ENCODE measurements at places on chromosomes 12 and 14.
A peak's percentile ranks its signal among the peaks of the same experiment; 100 is the strongest.

- no peak for DNase-seq
These were observed 128.0 kb downstream of the ETV6 start for GRCh38 chr12:11777451-11777850.

DNA sequence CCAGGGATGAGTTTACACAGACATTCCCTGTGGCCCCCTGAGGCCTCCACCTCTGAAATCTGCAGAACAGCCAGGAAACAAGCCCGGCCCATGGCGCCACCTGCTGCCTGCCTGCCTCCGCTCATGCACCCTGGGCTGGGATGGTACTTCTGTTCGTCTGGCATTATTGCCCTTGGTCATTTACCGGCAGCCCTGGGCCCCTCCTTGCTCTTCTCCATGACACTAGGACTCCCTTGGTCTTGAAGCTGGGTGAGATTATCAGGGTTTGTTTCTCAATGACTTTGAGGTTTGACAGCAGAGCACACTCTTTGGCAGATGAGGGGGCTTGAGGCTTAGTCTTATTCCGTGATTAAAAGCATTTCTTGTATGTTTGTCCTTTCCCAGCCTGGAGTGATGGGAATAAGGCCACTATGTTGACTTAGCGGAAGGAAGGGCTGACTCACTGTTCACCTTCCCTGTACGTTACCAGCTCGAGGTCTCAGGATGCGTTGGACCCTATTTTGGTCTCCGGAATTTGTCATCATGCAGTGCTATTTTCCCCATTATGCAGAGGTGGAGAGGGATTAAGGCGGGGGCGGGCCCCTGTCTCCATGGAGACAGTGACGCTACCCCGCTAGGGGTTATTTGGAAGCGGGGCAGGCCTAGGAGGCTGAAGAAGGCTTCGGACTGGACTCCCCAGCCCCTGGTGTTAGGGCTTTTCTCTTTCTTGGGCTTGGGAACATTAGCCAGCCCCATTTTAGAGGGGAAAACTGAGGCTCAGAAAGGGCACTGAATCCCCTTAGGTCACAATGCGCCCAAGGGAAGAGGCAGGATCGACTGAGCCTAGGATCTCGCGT lies 706 bp upstream of the PEX5 start:
- DNase-seq: peak; percentile 60

DNA sequence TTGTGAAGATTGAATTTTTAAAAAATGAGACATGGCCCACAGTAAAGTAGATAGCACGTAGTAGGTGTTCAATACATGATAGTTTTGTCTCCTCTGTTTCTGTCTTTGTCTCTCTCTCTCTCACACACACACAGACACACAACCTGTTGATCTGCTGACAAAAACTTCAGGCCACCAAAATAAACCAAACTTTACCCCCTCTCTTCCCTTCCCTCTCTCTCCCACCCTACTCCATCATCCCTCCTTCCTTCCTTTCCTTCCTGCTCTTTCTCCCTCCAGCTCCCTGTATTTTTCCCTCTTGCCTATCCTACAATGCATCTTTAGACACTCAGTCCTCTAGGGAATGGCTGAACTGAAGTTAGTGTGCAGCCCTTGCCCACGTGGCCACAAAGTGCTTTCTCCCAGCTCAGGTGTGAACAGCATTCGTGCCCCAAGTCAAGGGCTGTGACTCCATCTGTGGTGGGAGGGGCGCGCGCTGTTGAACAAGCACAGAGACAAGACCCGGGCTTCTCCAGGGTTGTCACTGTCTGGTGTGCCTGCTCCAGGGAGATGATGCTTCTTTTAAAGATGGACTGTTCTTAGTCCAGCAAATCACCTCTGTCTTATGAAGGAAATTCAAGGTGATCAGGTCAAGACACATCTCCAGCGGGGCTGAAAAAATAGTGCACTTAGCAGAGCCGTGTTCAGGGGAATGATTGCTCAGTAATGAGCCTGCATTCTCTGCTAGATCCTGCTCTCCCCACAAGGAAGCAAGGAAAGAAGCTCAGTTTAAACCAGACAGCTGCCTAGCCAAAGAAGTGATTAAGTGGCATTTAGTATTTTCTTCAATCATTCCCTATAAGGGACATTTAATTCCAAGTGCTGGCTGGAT lies 75.3 kb downstream of the WSCD2 start:
- no peak for DNase-seq

- DNase-seq: no peak
These were observed 199.2 kb downstream of the NOVA1 start for GRCh38 chr14:26398616-26399015.

DNA sequence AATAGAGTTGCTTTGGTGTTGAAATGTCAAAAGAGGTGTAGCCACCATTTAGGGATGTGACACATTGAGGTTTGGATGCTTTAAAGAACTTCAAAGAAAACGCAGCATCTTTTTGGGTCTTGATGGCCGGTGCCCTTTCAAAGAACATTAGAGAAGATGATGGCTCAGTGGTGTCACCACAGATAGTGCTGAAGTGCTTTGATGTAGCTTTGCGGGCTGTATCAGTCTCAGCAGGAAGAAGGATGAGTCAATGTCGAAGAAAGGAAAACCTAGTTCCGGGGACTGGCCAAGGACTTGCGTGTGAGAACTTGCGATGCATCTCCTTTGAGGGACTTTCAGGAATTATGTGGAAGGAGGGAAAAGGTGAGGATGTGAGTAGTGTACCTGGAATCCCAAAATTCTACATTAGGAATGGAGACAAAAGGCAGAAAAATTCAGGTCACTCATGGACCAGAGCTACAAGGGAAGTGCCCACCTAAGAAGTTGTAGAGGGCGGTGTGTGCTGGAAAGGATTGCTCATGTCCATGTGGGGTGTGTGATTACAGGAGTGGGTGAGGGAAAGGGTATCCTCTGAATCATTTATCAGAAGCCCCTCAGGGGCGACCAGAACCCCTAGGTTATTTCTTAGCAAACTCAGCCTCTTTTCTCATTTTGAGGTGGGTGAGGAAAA lies 39.7 kb upstream of the GZMB start:
- no peak for DNase-seq

DNA sequence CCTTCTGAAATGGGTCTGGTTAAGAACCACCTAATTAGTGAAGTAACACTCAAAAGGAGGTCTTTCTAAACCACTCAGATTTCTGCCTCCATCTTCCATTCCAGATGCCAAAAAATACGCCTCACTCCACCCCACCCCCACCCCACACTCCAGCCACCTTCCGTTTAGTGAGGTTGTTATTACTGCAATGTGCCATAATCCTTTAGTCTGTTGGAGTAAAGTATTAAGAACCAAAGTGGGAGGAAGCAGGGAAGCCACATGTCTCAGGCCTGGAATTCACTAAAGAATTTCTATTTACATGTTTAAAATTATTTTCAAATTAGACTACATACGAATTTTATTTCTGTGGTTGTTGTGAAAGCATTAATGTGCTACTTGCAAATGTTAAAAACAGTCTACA lies 7.4 kb downstream of the KIF21A start:
- DNase-seq: no peak

DNA sequence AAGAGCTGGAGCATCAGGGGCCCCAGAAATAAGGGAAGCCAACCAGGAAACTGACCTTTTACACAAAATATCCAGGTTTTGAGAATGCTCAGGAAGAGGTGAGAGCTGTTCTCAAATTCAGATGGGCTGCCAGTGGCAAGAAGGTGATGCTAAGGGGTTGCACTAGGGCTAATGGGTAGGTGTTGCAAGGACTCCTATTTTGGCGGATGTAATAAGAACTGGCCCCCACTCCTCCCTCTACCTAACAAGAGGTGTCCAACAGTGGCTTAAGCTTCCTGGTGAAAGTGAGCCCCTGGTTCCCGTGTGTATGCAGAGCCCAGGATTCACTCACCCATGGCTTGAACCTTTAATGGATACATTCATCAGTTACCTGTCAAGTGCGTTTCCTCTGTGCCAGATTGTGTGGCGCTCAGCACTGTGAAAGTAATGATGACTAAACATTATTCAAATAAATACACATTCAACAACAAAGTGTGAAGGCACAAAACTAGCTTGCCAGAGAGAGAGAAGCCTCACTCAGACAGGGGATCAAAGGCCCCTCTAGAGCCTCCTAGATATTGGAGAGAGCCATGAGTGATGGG lies 705 bp upstream of the CHGA start:
- DNase-seq: no peak

GRCh38 chr14:21748869-21749303 lies 75.3 kb upstream of the OR4E1 start:
- peak; percentile 32 for DNase-seq

GRCh38 chr14:69543341-69544115 lies 31.1 kb downstream of the CCDC177 start:
- peak; percentile 48 for DNase-seq

DNA sequence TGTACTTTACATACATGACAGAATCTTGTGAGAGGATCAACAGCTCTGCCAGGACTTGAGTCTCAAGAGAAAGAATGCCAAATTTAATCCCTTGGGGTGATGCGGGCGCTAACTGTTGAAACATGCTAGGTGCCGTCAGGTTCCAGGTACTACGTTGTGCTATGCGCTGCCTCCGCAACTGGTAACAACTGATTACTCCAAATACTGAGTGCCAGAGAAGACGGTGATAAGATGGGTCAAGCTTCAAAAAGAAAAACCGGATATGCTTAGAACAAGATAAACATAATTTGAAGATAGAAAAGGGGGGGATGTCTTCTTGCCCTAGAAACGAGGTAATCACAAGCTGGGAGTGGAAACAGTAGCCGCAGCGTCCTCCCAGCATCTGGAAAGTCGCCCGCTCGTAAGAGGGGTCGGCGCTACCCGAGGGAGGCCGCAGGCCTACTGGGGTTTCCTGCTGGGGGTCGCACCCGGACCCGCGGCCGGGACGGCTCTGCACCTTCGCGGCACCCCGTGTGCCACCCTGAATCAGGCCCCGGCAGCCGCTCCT lies 678 bp downstream of the ZBTB25 start:
- DNase-seq: no peak

GRCh38 chr12:107921062-107921461 lies 146.6 kb downstream of the ASCL4 start:
- no peak for DNase-seq

- DNase-seq: no peak
These were observed 189.2 kb downstream of the LRIG3 start for GRCh38 chr12:58731096-58731495.

GRCh38 chr12:67802731-67803130 lies 154.2 kb downstream of the DYRK2 start:
- DNase-seq: no peak

GRCh38 chr12:26334621-26335124 lies 139.3 kb downstream of the SSPN start:
- no peak for DNase-seq

DNA sequence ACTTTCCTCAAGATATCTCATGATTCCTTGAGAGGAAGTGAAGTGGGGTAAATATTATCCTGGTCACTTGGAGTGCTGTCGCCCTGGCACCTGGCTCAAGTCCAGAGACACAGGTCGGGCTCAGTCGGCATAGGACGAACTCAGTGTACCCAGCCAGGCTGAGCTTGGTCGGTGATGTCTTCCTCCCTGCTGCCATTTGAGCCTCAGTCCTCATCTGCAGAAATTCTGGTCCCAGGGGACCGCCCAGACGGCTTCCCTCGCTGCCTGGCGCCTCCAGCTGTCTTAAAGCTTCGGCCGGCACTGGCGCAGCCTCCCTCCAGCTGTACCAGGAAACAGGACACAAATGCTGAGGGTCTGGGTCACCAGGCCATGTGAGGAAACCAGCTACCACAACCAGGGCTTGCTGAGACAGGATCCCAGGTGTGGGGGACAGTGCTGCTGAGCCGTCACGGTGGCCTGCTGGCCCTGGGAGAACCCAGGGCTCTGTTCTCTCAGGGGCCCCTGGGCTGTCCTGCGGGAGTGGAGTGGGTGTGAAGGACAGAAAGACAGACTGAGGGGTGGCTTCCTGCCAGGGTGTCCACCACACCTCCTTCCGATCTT lies 5.0 kb upstream of the KLC1 start:
- DNase-seq: no peak

GRCh38 chr14:64123241-64123822 lies 170.8 kb downstream of the ESR2 start:
- no peak for DNase-seq

- no peak for DNase-seq
These were observed 141.3 kb upstream of the PLEKHG7 start for GRCh38 chr12:92561543-92561899.

GRCh38 chr12:62725781-62726180 lies 209.2 kb downstream of the PPM1H start:
- DNase-seq: no peak

DNA sequence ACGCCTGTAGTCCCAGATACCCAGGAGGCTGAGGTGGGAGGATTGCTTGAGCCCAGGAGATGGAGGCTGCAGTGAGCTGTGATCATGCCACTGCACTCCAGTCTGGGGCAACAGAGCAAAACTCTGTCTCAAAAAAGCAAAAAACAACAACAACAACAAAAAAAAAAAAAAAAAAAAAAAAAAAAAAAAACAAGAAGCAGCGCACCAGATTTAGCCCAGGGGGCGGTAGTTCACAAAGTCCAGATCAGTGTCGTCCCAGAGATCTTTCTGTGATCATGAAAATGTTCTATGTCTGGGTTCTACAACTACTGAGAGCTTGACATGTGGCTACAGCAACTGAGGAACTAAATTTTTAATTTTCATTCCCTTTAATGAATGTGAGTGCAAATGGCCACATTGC lies 27.4 kb downstream of the OAS2 start:
- DNase-seq: peak; percentile 4

- peak; percentile 49 for DNase-seq
These were observed 173.2 kb downstream of the SLC35F4 start for GRCh38 chr14:57692671-57693070.

GRCh38 chr12:105204916-105205315 lies 31.1 kb downstream of the APPL2 start:
- DNase-seq: no peak

DNA sequence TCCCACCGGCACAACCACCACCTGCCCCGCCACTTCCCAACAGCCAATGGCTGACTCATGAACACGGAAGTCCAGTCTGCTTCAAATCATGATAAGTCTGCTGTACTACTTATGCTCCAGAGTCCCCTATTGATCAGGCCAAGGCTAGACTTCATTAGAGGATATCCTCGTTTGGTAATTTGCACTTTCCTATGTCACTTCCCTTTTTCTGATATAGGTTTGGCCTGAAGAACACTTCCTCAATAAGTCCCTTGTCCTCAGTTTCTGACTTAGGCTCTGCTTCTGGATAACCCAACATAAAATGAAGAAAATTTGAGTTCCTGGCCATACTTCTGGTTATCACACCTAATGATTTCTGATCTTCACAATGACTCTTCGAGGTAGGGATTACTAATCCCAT lies 45.3 kb downstream of the IFNG-AS1 start:
- no peak for DNase-seq

GRCh38 chr14:81161088-81161487 lies 59.7 kb downstream of the GTF2A1 start:
- no peak for DNase-seq

GRCh38 chr14:103528146-103528586 lies 830 bp upstream of the TRMT61A start:
- DNase-seq: no peak
